Activated CD8-positive, alpha-beta T cell treated with anti-CD3 and anti-CD28 coated beads for 36 hours (primary cell): ENCODE measurements at places on chromosomes 12 and 14. TPM values are rescaled to one million over a fixed set of nuclear protein-coding genes. Genes with fewer than 3 reads are reported as not detected.

- no peak for DNase-seq
These were observed 326.1 kb downstream of the CACNA1C start for GRCh38 chr12:2378835-2379330.

LYZ gene
- total RNA-seq: not detected

GRCh38 chr14:39431416-39432178, 636 bp downstream of the FBXO33 start:
- peak; percentile 61 for DNase-seq

- peak; percentile 4 for DNase-seq
These were observed 210.6 kb downstream of the ADGRD1 start for GRCh38 chr12:131164096-131164872.

DNA sequence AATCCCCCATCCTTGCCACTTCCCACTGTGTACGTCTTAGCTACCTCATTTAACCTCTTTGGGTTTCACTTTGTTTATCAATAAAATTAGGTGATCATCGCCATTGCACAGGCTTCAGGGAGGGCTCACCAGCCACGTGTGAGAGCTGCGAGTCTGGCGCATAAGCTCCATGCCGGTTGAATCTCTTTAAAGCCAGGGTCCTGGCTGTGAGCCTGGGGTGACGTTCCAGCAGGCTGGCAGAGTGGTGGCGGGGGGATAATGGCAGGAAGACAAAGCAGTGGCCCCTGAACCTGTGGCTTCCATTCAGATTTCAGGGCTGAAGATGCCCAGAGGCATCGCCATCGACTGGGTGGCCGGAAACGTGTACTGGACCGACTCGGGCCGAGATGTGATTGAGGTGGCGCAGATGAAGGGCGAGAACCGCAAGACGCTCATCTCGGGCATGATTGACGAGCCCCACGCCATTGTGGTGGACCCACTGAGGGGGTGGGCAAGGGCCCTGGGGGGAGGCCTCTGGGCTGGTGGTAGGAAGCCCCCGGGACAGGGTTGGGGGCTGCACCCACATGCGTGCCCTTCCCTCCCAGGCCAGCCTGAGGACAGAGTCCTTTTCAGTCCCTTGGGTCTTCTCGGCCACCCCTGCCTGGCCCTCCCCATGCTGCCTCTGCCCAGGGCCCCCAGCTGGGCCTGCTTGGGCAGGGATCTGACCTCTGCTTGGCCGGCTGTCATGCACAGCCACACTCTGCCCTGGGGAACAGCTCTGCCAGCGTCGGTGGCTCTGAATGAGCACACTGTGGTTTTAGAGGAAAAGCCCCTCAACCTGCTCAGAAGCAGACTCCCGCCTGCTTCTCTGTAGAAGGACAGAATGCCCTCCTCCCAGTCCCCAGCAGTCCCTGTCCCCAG, 8.6 kb upstream of the NXPH4 start:
- DNase-seq: no peak

GRCh38 chr12:131749618-131750315, 38.9 kb downstream of the SFSWAP start:
- DNase-seq: no peak

GRCh38 chr14:57903954-57904353, 38.1 kb upstream of the SLC35F4 start:
- DNase-seq: no peak

DNA sequence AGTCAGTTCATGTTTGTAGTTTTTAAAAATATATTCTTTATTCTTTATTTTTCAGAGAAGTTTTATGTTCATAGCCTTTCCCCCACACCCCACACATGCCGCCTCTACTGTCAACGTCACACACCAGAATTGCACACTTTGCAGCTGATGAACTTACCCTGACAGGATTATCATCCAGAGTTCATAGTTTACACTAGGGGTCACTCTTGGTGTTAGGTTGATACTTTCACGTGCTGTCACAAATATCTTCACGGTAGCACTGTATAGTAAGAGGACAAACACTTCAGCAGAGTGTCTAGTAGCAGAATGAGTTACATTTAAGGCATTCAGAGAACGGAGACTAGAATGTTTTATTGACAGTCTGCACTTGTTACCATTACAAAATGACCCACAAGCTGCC, 5.1 kb downstream of the DPPA3 start:
- no peak for DNase-seq

GRCh38 chr12:91628656-91629055, 446.0 kb upstream of the DCN start:
- DNase-seq: no peak

STRN3 gene
- total RNA-seq: 14.7 TPM

DNA sequence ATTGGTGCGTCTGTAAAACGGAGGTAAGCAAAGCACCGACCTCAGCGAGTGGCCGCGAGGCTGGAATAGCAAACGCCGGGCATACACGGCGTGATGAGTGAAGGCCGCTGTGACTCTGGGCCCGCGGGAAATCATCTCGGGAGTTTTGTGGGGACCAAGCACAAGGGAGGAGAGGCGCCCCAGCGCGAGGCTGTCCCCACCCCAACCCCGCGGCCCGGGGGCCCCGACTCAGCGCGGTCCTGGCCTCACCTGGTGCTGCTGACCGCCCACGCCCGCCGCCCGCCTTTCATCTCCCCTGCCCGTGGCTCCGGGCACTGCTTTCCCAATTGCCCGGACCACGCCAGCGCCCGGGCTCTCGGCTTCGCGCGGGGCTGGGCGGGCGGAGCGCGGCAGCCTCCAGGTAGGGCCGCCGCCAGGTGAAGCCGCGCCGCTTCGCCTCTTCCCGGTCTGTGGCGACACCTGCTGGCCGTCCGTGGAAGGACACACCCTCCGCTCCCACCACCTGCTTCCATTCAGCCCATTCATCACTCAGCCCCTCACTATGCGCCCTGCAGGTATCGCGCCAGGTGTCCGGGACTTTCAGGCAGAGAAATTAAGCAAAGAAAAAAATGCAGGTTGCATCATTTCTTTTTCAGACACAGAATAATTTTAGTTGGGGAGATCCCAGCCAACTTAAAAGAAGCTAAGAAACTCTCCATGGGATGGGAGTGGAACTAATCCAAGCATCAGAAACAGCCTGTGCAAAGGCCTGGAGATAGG, 360.4 kb downstream of the MED13L start:
- peak; percentile 75 for DNase-seq

IL22 gene
- total RNA-seq: not detected

TUNAR gene
- not detected for total RNA-seq

PLEKHG7 gene
- not detected for total RNA-seq

GRCh38 chr12:52010152-52010622, 3.4 kb downstream of the TAMALIN start:
- DNase-seq: no peak

JAG2 gene
- total RNA-seq: 3.6 TPM

KRR1 gene
- total RNA-seq: 121 TPM

PTGES3 gene
- 406 TPM for total RNA-seq

- no peak for DNase-seq
These were observed 29.9 kb downstream of the ZBTB42 start for GRCh38 chr14:104830781-104831180.

DNA sequence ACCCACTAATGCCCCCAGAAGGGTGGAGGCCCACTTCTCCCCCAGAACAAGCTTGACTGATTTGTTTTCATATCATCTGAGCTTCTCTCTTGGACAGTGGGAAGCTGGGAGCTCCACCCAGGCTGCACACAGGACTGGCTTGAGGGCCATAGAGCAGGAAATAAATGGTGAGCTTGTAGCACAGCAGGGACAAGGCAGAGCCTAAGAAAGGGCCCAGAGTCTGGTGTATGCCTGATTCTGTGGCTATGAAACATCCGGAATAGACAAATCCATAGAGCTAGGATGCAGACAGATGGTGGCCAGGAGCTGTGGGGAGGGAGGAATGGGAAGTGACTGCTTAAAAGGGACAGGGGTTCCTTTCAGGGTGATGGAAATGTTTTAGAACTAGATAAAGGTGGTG, 79.0 kb downstream of the ARL6IP4 start:
- DNase-seq: no peak

TAS2R9 gene
- total RNA-seq: not detected

GRCh38 chr12:107515446-107515958, 170.1 kb upstream of the PWP1 start:
- peak; percentile 75 for DNase-seq

GRCh38 chr14:21063479-21063878, 5.9 kb downstream of the RNASE8 start:
- DNase-seq: no peak

- DNase-seq: no peak
These were observed 148.3 kb downstream of the CRADD start for GRCh38 chr12:93825501-93825888.

DNA sequence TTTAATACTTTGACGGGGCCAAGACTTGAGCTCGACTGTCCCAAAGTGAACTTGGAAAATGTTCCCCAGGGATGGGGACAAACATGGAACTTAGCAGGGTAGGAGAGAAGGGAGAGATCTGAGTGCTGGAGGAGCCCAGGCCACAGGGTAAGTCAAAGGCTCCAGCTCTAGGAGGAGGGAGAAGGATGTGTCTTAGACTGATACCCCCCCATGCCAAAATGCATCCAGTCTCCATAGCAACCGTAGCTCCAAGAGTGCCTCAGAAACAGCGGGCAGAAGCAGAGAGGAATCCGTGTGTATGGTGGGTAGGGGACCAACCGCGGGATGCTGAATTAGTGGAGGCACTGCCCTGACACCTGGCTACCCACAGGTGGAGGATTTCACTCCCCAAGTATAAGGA, 845 bp upstream of the AGAP2 start:
- DNase-seq: no peak

DNA sequence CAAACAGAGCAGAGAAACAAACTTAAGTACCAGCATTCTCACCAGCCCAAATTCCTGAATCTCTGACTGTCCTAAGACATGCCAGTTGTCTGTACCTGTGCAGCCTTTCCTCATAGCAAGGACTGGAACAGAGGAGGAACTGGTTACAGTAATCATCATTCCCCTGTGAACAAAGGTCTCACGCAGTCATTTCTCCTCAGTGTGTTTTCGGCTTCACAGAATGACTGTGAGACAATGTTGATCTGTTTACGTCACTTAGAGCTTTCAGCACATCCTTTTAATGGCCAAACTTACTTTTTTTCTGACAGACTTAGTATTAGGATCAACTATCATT, 169.0 kb downstream of the FBXL14 start:
- no peak for DNase-seq

TMEM52B gene
- total RNA-seq: not detected

PCBP2 gene
- 958 TPM for total RNA-seq

DNA sequence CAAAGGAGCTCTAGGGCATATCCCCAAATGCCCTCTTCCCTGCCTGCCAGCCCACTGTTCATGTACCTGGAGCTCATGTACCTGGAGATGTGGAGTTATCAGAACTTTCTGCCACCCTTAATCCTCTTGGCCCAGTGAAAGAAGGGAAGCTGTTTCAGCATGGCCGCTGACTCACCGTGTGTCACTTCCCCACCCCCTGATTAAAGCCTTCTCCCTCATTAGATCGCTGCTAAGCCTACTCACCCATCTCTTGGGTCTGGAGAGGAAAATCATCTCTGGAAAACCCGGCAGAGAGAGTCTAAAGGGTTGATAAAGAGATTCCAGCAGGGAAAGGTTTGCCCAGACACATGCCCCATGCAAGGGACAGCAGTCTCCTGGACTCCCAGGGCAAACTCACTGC, 4.5 kb upstream of the LTBP2 start:
- DNase-seq: peak; percentile 68

GRCh38 chr14:21527318-21527679, 1.2 kb upstream of the SALL2 start:
- DNase-seq: no peak

SPTB gene
- total RNA-seq: 0.07 TPM

GRCh38 chr14:76713121-76713520, 48.1 kb upstream of the VASH1 start:
- DNase-seq: no peak

- DNase-seq: peak; percentile 8
These were observed 12.3 kb downstream of the ABCD4 start for GRCh38 chr14:74290415-74290814.

DNA sequence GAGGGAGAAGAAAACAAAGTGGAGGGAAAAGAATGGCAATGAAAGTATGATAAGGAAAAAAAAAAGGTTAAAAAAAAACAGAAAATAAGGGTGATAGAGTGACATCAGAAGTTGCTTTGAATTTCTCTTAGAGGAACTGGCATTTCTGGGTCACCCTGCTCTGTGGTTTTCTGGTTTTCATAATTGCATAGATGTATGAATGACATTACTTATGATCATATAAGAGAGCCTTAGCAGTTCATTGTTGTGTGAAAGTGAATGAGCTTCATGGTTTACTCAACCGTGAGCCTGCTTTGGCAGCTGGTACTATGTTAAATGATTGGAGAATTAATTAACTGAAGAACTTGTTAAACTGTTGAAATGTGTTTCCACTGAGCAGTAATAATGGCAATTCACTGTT, 336.4 kb upstream of the FBXO33 start:
- DNase-seq: no peak

DNA sequence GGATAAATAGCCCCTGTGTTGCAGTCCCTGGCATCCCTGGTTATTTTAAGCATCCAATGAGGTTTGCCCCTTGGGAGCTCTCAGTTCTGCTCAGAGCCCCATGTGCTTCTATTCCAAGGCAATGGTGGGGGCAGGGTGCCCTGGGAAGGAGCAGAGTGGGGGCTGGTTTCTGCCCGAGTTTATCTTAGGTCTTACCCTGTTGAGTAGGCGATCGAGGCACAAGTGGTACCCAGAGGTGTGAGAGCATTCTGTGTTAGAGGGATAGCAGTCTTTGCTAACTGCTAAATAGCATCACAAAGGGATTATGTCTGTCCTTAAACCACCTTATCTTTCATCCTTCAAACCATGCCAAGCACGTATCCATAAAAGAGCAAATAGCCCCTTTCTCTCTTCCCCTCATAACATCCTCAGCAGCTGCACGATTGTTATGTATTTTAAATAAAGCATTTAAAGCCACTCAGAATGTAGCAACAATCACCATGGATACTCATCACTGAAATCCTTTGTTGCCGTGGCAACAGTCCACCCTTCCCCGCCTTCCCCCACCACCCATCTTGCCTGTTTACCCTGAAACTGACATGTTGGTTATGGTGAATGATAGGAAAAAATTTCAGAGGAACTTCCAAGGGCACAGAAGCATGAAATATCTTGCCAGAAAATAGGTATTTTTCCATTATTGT, 139.3 kb downstream of the PTPN11 start:
- DNase-seq: no peak

DNA sequence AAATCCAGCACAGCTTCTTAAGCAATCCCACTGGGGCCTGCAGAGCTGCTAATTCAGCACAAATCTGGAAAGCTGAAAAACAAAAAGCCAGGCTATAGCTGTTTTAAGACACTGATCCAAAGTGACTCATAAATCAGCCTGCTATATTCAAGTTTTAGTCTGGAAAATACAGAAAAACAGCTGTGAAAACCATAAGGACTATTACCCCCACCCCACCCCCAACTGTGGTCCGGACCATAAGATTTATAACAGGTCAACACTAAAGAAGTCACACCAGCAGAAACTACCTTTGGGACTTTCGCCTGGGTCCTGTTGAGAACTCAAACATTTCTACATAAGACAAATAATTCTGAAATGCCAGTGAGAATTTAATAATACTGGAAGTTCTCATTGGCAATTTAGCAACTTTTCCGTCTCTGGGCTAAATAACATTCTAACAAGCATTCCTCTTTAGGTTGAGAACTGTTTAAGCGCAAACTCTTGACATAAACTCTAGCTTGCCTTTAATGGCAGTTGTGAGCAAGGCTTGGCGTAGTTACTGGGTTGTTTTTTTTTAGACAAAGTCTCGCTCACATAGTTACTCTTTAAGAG, 3.3 kb downstream of the LRIG3 start:
- DNase-seq: no peak

TRPV4 gene
- not detected for total RNA-seq

HOXC11 gene
- not detected for total RNA-seq
